ENCODE measurements at places on chromosomes 4 and X.

DNA sequence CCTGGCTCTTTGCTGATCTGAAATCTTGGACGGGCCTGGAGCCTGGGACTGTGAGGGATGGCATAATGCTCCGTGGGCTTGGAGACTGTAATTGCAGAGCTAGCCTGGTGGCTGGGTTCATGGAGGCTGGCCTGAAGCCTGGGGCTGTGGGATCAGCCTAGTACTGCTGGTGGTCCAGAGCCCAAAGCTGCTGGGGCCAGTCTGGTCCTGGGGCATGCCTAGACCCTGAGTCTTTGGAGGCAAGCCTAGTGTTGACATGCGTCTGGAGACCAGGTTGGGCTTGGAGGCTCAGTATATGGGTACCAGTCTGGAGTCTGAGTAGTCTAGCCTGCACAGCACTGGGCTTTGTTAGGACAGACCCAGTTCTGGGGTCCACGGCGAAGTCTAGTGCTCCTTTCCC is 172.0 kb upstream of the ZC4H2 start:
- DNase-seq, result no peak

DNA sequence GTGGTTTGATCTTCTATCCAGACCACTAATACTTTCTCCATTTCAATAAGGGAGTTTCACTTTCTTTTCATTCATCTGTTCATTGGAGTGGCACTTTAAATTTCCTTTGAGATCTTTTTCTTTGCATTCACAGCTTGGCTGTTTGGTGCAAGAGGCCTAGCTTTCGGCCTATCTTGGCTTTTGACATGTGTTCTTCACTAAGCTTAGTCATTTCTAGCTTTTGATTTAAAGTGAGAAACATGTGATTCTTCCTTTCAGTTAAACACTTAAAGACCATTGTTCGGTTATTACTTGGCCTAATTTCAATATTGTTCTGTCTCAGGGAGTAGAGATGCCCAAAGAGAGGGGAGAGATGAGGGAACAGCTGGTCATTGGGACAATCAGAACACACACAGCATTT is 24.3 kb downstream of the CXCL13 start:
- DNase-seq, result no peak

DNA sequence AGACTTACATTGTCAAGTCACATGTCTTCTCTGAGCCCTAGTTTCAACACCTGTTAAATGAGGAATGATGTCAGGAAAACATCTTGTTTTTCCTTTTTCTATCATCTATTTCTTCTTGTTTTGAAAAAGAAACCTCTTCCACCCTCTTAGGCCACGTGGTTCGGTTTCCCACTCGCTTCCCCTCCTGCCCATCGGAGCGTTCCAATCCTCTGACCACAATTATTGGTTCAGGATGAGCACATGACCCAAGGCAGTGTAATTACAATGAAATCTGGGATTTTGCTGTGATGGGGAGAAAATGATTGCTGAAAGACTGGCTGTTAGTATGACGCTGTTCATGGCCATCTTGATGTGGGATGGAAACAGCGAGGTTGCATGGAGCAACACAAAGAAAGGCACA is 186.7 kb downstream of the UNC5C start:
- DNase-seq, result no peak

GRCh38 chrX:81201071-81201470 is 642 bp downstream of the HMGN5 start:
- DNase-seq, result no peak

All from keratinocyte (primary cell).